ENCODE measurements at places on chromosomes 7 and 10.

DNA sequence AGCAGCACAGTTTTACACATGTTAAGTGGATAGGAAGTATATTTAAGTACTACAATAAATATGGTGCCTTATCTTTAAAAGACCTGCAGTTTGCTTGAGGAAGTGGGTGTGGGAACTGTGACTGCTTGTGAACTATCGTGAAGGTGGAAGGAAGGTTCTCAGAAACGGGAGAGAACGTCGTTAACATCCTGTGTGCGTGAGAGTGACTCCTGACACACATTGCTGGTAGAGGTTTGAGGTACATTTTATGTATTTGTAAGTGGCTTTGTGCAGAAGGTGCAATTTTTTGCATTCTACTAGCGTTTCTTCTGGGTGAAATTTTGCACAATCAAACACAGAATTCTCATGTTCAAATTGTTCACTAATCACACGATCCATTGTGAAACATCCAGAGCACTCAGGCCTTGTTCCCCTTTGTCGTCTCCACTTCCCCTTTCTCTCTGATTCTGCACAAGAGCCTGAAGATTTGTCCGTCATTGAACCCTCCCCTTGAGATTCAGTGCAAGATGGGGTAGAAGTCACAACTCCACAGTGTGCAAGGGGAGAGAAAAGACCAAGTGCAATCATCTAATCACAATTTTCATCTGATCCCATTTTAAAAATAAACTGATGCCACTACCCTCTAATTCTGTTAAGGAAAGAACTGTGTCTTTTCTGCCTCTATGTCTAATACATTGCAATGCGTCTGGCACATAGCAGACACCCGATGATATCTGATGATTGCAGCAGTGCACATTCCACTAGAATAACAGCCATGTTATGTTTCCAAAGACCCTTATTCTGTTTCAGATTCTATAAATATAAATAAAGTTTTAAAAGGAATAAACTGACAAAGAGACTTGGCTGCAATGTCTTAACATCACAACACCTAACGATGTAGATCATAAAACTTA is 279.9 kb downstream of the NEBL start:
- DNase-seq: no peak

DNA sequence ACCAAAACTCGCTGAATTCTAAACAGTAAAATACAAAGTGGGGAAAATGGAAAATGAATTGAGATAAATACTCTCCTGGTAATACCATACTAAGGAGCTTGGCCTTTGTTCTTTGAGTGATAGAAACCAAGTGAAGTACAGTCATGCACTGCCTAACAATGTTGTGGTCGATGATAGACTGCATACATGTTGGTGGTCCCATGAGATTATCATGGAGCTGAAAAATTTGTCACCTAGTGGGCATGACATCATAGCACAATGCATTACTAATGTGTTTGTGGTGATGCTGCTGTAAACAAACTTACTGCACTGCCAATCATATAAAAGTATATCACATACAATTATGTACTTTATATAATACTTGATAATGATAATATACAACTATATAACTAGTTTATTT is 419.1 kb downstream of the ARL4A start:
- DNase-seq: no peak

- DNase-seq: no peak
These were observed 64.3 kb upstream of the NKX6-2 start for GRCh38 chr10:132850246-132850645.

DNA sequence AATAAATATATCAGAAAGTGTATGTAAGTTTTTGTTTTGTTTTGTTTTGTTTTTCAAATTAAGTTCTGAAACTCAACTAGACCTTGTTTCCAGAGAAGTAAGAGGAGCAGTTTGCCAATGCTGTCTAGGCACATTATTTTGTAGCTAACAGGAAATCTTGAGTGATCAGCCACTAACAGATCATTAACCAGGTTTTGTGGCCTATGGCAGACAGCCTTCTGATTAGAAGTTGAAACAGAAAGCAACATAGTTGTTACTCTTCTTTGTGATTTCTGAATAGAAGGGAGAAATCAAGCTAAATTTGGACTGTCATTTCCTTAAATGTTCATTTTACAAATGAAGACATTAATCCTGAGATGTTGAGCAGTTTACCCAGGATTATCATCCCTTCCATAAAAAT is 142.6 kb downstream of the PLXDC2 start:
- DNase-seq: no peak

DNA sequence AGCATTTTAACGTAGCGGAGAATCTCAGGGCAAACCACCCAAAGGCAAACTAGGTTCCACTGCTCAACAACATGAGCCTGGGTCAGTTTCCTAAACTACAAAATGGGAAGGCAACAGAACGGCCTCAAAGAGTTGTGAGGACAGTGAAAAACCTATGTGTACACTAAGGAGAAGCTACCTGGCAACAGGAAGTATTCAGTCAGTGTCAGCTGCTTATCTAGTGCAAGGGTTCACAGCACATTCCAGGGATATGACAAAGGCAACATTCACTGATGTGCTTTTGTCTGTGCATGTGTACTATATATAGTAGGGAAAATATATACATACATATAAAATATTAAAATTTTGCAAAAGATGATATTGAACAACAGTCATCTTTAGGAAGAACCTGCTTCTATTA is 17.2 kb downstream of the NUDCD3 start:
- peak; percentile 59 for DNase-seq

- no peak for DNase-seq
These were observed 1577.2 kb upstream of the LRRTM3 start for GRCh38 chr10:65348637-65349036.

- DNase-seq: no peak
These were observed 4.3 kb downstream of the HOXA10 start for GRCh38 chr7:27169658-27170425.

GRCh38 chr7:140084142-140084655 is 21.4 kb upstream of the PARP12 start:
- DNase-seq: no peak

- no peak for DNase-seq
These were observed 4.8 kb downstream of the IL6 start for GRCh38 chr7:22731766-22732165.

- no peak for DNase-seq
These were observed 32.8 kb upstream of the ANTXRL start for GRCh38 chr10:46254007-46254383.

DNA sequence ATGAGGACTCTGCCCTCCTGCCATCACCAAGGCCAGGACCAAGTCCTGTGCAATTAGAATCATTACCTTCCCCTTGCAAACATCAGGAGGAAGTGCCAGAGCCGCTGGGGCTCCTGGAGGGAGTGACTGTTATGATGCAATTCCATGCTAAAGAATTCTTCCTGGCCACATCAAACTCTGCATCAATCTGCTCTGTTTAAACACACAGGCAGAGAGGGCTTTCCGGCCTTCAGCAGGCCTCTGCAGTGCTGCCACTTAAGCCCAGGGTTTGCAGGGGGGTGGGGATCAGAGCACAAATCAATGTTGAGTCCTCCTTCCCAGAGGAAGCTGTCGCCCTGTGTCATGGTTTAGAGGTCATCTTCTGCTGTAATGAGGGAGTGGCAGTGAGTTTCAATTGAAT is 58.1 kb downstream of the CTBP2 start:
- DNase-seq: peak; percentile 58

DNA sequence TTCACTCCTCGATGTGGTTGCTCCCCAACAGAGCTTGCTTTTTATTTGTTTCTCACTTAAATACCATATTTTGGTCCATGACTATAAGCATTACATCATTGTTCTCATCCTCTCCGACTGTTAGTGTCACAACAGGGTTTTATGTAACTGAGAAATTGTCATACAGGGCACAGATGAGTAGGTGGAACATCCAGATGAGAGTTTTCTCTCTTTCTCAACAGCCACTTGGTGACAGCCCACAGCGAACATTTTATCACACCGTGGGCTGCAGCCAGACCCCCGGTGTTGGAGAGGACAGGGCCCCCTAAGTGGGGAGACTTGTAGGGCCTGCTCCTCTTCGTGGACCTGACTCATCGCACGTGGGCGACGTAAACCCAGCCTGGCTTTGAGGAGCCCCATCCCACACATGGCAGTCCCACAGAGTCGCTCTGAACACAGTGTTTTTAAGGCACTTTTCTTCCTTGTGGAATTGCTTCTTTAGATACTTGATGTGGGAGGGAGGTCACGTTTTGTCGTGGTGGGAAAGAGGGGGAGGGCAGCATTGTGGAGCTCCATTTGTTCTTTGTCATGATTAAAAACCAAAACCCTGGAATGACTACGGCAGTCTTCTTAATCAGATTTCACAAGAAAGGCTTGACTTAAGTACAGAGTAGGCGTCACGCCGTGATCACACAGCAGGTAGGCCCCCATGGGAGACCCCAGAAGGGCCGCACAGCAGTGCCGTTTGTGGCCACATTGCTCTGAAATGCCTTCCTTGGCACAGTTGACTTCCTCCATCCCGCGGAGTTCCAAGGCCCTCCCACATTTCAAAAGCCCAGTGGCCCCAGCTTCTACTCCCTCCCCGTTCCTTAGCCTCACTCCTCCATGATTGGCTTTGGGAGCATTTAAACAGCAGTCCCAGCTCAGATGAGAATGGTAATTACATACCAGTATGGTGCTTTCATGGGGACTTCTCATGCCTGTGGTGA is 220.6 kb downstream of the CCDC3 start:
- peak; percentile 11 for DNase-seq

DNA sequence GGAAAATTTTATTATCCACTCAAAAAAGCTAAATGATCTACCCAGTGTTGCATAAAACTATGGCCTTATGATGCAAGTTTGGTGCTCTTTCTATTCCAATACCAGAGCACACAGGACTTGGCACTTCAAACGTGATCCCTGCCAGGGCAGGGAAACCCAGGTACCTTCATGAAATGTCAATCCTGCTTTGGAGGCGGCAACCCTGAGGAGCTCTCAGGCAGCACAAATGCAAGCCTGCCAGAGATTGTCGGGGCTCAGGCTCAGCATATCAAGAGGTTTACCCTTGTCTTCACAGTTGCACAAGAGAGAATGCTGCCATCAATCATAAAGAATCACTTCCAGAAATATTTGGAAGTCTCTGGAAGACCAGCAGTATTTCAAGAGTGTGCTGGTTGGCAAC is 151.5 kb downstream of the GLI3 start:
- DNase-seq: no peak

DNA sequence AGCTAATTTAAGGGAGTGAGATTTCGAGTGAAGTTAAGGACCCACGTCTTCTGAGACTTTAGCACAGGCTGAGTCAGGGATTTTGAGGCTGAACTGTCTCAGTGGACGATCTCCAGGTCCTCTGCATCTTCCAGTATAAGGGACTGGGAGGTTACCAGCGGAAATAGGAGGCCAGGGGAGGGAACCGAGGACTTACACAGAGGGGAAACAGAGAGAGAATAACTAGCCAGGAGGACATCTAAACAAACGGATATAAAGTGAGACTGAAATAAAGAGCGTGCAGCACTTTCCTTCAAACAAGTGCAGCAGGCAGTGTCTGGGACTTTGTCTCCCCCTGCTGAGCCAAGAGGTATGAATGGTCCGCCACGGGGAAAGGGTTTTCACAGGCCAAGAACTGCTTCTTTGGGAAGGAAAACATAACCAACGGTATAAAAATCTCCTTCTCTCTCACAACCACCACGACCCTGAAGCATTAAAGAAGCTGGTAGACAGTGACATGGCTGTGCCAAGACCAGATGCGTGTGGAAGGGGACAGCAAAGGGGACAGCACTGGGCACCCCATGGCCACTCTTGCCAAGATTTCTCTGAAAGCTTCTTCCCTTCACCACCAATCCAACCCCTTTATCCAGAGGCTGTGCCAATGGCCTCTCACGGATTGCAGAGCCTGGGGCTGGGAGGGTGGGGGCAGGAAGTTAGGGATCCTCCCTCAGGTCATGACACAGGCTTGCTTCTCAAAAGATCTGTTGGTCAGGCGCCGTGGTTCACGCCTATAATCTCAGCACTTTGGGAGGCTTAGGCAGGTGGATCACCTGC is 72.0 kb downstream of the SLC37A3 start:
- DNase-seq: peak; percentile 57

DNA sequence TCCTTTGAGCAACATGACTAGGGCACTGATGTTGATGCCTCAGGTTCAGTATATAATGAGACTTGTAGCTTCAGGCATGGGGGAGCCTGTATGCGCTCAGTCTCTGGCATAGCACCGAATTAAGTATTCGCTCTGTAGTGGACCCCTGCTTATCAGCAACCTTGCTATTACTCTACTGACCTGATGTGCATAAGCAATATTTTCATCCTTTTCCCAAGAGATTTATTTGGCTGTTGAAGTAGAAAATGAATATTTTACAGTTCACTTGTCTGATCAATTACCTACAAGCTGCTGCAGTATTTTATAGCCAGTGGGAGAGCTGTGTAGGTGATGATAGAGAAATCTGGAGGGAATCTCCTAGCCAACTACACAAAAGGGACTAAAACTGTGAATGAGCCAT is 781.6 kb upstream of the PHF14 start:
- DNase-seq: no peak

- no peak for DNase-seq
These were observed 221.9 kb upstream of the SEMA3C start for GRCh38 chr7:81140775-81141174.

- peak; percentile 78 for DNase-seq
These were observed 42.3 kb downstream of the ARID5B start for GRCh38 chr10:61943674-61944378.

DNA sequence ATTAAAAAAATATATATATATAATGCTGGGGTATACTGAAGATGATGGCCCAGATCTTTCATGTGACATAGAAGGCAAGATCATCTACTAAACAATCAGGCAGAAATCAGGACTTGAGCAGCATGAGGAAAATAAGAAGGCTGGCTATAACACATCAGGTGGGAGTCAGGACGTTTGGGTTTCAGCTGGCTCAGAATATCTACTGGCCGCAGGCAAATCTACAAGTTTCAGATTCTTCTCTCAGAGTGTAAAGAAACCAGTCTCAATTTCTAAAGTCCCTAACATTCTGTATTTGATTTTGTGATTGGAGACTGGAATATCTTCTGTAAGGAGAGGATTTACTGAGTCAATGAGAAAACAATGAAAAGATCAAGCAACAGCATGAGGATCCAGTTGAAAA is 37.7 kb upstream of the FAM3C start:
- no peak for DNase-seq

- peak; percentile 61 for DNase-seq
These were observed 25.8 kb downstream of the ACTA2 start for GRCh38 chr10:88926566-88927415.

DNA sequence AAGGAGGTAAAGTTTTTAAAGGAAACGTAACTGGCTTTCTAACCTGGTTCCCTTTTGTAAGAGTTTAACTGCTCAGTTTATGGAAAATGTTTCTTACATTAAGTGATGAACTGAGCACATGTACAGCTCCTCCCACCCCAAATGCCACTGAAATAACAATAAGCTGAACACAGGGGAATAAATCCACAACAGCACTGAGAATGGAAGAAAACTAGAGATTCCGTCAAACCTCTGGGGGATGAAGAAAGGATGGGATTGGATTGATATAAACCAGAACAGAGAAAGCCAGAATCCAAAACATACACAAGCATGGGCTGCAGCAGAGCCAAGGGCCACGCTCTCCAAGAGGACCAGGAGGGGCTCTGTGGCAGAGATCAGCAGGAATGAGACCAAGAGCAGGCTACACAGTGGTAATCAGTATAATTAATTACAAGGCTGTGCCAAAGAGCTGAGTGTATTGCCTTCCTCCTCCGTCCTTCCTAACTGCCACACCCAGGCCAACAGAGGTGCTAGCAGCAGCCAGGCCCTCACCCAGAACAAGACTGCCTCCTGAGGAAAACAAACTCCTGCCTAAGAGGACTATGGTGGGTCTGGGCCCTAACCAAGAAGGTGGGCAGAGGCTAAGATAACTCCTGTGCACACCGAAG is 73.9 kb downstream of the KIAA1549 start:
- DNase-seq: no peak

GRCh38 chr7:116948934-116949333 is 4.4 kb upstream of the ST7 start:
- DNase-seq: no peak
